ENCODE measurements at places on chromosomes 6 and 20.

DNA sequence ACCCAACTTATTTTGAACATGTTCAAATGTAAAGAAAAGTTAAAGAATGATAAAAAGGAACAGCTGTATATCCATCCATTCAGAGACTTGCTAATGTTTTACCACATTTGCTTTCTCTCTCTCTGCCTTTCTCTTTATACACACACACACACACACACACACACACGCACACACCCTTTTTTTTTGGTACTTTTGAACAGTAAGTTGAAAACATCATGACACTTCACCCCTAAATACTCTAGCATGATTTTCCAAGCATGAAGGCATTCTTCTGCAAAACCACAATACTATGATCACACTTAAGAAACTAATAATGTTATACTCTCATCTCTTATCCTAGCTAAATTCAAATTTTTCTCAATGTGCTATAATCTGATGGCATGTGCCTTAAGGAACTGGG lies 192.3 kb downstream of the UTRN start:
- DNase-seq, result no peak

DNA sequence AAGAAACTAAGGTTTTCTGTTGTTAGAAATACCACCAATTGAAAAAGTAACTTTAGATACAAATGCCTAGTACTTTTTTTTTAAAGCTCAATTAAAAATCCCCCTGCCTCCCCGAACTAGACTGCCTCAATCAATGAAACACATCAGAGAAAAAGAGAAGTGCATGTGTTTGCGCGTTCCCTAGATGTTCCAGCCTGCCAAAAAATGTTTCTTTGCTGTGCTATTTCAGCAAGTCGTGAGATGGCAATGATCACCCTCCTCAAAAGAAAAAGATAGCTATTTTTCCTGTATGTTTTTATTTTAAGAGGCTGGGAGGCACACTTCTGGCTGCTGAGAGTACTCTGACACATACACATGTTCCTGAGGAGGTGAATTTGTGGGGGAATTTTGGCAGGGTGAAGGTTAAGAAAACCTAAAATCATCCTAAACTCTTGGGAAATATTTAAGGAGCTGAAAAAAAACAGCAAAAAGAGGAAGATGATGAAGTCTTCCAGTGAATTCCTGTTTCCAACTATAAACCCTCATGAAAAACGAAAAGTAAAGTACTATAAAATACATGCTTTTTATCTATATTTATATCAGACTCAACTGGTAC lies 114.8 kb downstream of the HIVEP2 start:
- no peak for DNase-seq

DNA sequence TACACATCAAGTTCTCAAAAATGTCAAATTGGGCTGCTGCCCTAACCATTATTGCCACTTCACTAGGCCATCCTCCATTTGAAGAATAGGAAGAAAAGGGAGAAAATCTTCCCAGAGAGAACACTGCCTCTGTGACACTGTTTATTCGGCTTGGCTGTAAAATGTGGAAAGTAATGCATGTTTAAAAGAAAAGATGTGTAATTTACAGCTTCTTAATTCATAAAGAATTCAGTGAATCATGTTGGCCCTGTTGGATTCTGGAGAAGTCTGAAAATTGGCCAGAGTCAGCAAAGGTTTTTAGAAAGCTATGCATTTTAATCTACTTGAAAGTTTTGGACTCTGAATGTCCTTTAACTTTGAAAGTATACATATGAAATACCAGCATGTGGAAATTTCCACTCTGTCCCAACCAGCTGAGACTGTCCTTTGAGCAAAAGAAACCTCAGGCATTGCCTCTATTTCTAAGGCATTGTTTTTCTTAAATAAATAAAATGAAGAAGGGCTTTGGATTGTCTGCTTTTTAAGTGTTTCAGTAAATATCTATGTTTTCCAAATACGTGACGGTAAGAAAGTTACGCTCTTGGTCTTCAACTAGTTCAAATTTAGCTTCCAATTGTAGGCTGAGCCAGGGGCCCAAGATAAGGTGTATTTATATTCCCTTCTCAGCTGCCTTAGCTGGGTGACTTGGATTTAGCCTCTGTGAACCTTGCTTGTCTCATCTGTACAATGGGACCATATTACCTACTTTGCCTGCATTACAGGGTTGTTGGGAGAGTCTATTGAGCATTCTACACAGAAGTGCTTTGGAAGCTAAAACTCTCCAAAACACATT lies 222.2 kb downstream of the UST start:
- no peak for DNase-seq

DNA sequence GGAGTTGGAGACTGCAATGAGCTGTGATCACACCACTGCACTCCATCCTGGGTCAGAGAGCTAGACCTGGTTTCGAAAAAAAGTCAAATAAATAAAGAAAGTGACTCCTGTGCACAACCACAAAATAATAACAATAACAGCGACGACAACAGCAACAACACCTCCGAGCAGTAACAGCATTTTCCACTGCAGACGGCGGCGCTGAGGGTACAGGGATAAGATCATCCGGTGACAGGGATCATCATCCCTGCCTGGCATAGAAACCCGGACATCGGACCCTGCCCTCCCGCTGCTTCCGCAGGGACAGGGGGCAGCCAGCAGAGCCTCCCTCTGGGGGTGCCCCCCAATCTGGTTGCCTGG lies 11.5 kb downstream of the SRXN1 start:
- peak; percentile 65 for DNase-seq

- DNase-seq, result no peak
These were observed 5.7 kb downstream of the MAPK13 start for GRCh38 chr6:36136034-36136433.

GRCh38 chr6:130150906-130151305 lies 71.8 kb downstream of the SAMD3 start:
- no peak for DNase-seq

GRCh38 chr6:148836751-148837150 lies 89.9 kb downstream of the UST start:
- DNase-seq, result no peak

DNA sequence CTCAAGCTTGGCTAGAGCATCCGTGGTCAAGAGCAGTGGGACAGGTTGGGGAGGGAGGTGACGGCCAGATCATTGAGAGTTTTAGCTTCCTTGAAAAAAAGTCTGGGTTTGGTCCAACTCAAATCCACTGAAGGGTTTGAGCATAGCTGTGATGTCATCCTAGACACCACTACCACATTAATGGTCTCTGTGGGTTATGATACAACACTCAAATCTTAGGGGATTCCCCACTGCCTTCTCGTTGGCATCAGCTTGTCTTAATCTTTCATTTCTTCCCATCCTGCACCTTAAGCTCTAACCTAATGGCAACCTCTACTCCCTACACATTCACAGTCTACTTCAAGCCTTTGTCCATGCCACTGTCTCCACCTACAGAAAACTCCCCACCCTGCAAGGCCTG lies 77.3 kb downstream of the BMP6 start:
- DNase-seq, result no peak

- DNase-seq, result peak; percentile 65
These were observed 123.3 kb upstream of the COL21A1 start for GRCh38 chr6:56370561-56371211.

DNA sequence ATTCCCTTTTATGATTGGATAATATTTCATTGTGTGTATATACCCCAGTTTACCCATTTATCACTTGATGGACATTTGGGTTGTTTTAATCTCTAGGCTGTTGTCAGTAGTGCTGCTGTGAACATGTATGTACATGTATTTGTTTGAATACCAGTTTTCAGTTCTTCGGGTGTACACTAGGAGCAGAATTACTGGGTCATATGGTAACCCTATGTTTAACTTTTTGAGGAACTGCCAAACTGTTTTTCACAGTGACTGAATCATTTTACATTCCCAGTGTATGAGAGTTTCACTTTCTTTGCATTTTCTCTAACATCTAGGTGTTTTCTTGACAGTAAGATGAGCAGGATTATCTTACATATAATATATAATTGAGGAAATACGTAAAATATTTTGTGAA lies 44.7 kb upstream of the ADIG start:
- DNase-seq, result no peak

GRCh38 chr20:20856956-20857355 lies 144.5 kb upstream of the RALGAPA2 start:
- DNase-seq, result no peak

- no peak for DNase-seq
These were observed 733.8 kb upstream of the FLRT3 start for GRCh38 chr20:15071085-15071808.

DNA sequence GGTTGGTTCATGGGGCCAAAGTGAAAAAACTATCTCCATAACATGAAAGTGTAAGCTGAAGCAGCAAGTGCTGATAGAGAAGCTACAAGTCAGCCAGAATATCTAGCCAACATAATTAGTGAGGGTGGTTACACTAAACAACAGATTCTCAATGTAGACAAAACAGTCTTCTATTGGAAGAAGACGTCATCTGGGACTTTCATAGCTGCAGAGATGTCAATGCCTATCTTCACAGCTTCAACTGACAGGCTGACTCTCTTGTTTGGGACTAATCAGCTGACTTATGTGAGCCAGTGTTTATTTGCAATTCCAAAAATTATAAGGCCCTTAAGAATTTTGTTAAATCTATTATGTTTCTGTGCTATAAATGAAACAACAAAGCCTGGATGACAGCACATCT lies 63.2 kb downstream of the GMDS start:
- DNase-seq, result no peak

DNA sequence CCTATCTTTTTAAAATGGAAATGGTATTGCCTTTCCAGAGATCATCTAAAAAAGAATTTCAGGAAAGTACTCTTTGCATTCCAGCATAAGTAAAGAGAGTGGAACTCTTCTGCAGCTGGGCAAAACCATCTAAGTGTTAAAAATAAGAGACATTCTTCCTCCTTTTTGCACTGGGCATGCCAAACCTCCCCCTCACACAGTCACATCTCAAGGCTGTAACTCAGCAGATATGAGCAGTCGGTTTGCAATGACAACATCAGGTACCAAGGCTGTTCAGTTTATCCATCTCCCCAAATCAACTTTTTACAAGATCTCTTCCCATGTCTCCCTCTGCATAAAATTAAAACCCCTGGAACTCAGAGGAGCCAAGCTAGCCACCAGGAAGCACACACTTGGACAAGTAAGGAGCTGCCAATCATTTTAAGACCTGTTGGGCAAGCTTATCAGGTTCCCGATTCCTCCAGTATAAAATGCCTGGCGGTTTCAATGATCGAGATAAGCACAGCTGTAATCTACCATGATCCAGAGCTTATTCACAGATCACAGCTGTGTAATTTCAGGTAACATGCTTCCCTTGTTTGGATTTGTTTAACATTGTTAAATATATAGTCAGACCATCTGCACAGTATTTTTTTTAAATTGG lies 23.2 kb downstream of the ID4 start:
- peak; percentile 68 for DNase-seq

GRCh38 chr6:159972506-159973268 lies 3.8 kb downstream of the IGF2R start:
- peak; percentile 37 for DNase-seq

DNA sequence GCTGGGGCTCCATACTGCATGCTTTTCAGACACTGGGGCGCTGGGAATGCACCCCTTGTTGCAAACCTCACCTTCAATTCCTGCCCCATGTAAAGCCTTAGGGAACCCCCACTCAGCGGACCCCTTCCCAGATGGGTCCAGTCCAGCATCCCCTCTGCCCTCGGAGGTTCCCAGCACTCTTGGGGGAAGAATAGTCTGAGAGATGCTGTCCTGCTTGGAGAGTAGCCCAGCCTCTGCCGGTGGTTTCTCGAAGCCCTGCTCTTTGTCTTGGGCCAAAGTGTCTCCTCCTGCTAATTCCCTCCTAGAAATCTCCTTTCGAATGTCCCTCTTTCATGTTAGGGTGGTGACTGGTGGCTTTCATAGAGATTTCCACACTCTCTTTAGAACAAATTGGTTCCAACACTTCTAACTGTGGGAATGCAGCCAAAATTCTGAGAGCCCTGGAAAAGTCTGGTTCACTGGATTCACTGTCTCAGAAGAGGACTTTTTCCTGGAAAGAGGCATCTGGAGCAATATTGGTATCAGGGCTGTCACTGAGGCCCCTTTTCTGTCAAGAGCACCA lies 24.9 kb upstream of the SULF2 start:
- no peak for DNase-seq

GRCh38 chr20:17967521-17968365 lies 851 bp downstream of the SNX5 start:
- peak; percentile 34 for DNase-seq

DNA sequence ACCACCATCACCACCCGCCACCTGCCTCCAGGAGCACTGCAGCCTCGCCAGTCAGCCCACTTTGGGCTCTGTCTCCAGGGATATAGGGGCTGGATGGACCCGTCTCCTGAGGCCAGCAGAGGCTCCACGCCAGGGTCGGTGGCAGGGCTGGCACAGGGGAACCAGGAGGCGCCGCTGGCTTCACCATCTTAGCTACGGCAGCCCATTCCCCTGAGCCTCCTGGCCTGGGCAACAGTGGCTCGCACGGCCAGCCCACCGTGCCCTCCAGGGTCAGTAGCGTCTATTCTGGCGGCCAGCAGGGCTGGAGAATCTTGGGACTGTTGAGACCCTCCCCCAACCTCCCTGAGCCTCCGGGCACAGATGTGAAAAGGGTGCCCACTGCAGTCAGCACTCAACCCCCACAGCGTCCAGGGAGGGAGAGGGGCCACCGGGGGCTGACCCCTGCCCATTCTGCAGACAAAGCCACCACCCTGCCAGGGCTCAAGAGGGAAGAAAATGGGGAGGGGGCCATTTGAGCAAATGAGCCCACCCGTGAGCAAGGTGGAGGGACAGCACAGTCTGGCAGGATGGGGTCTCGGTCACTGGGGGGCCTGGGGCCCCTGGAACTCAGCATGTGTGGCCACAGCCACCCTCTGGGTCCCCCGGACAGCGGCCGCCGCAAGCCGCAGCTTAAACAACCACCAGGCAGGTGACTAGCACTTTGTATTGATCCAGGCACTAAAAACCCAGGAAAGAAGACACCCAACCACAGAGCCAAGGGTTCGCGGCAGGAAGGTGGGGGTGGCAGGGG lies 28.7 kb downstream of the KCNQ2 start:
- no peak for DNase-seq

DNA sequence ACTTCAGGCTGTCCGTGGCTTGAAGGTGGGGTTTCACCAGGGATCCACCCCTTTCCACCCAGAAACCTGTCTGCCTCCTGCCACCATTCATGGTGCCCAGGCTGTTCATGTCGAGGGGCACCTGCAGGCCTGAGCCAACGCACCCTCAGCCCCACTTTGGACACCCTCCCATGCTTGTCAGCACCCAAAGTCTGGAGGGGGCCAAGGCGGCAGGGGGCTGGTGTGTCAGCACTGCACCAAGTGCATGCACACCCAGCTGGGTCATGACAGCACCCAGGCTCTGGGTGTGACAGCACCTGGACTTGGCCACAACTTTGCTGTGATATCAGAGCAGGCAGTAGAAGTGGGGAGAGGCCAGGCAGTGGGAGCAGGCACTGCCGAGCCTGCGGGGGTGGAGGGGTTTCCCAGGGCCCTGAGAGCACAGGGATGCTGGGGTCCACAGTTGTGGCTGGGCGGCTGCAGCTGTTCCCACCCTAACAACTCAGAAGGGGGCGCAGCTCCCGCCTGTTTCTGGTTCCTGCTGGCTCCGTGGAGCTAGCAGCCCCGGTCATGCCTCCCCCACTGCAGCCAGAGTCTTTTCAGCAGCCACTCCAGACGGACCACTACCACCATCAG lies 33.3 kb upstream of the GRM4 start:
- DNase-seq, result no peak

Data from NCI-H2171 treated with DMSO at 0.1 percent for 48 hours (cell line).